ENCODE measurements at places on chromosomes 7 and 10.

GRCh38 chr10:66501356-66501755, 424.5 kb upstream of the LRRTM3 start:
- no peak for DNase-seq

GRCh38 chr7:149479568-149479967, 18.0 kb downstream of the ZNF746 start:
- no peak for DNase-seq

- no peak for DNase-seq
Measured at GRCh38 chr10:58577437-58577777, 64.7 kb downstream of the BICC1 start.

- no peak for DNase-seq
Measured at GRCh38 chr10:97866524-97867219, 17.0 kb downstream of the GOLGA7B start.

- no peak for DNase-seq
Measured at GRCh38 chr7:40506158-40506557, 371.4 kb downstream of the SUGCT start.

- DNase-seq, result no peak
Measured at GRCh38 chr7:75623390-75624133, 115.2 kb downstream of the HIP1 start.

DNA sequence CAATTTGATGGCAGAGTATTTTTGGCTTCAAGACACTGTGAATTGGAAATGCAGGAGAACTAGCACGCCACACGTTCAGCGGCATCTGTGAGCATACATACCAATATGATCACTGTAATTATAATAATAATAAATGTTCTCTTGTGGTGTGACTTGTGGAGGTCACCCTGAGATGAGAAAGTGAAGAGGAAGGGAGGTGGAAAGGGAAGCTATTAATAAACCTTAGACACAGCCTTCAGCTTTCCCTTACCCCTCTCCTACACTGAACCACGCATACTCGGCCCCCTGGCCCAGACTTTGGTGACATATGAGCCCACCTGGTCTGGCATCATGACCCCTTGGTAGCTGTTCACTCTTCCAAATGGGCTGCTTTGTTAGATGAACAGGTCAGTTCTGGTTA, 139.1 kb downstream of the SORCS3 start:
- DNase-seq, result no peak

DNA sequence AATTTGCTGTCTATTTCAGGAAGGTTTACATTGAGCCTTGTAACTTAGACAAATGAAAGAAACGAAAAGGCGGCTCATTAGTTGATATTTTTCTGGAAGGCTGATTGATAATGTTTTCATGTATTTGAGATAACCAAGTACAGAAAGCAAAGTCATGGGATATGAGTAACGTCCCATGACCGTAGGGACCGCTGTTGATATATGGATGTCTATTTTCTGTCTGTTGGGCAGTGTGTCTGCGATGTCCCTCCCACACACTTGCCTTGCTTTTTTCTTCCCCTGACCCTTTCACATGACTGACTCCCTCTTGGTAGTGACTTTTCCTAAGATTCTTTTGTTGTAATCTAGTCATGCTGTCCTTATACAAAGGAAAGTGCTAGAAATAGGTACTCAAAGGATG, 57.0 kb upstream of the GPR158 start:
- no peak for DNase-seq

DNA sequence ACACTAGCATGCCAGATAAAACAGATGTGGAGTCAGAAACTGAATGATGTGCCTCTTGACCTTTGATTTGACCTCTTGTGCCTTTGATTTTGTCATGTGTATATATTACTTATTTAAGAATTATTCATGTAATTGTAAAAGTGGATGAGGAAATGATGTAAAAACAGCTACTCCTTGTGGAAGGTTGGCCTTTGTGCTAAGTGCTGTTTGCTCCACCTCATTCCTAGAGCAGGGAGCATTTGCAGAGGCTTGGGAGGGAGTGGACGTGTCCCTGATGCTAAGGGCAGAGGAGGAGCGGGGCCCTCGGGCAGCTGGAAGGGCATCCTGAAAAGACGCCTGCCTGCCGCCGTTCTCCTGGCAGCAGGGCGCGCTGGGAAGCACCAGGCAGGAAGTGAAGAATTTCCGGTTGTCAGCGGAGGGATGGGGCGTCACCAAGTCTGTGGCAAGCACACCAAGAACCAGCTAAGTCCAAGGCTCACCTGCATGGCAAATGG, 197.6 kb upstream of the ZNF32 start:
- no peak for DNase-seq

DNA sequence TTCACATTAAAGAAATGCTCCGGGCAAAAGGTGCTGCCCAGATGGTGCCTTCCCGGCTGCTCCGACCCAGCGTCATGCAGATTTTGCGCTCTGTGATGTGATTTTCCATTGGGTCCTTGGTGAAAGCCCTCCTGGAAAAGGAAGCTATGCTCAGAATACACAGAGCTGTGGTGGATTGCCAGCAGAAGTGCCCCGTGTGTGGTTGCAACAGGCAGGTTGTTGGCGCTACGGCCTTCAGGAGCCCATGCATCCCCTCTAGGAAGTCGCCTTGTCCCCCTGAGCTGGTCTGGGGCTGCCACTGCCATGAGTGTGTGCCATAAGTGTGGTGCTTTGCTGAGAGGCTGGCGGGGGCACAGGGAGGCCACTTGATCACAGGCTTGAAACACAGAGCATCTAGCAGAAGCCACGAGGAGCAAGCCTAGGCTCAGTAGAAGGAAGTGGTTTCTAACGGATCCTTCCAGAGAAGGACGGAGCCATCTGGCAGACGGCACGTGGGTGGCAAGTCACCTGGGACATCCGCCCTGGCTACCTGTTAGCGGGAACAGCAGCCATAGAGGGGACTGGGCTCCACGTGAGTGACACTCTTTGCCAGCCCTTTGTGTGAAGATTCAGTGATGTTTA, 210.9 kb downstream of the CUX1 start:
- DNase-seq, result no peak

DNA sequence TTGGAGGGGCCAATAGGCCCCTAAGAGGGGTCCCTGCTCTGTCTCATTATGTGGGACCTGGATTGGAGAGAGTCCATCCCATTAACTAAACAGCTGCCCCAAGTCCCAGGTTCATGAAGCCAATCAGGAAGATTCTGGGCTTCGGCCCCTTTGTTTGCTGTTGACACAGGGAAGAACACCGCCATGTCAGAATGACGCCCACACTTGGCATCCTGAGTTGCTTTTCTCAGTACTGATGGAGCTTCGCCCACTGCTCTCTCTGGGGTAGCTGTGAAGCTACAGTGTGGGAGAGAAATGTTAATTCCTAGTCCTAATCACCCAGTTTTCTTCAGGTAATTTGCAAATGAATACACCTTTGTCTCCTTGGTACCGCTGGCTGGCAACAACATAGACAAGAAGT, 264.7 kb downstream of the GLRX3 start:
- no peak for DNase-seq

DNA sequence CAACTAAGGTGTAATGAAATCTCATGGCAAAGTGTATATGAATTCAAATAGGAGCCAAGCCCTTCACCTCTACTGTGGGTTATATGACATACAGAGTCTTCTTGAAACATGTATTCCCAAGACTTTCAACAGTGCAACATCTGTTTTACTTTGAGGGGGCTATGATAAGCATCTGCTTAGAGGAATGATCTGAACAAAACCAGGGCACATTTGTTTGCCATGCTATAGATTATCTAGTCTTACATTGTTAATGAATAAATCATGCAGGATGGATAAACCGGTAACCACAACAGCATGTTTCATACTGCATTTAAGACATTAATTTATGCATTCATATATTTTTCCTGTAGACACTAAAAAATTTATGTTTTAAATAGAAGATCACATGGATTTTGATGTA, 1021.9 kb downstream of the LRMDA start:
- no peak for DNase-seq

DNA sequence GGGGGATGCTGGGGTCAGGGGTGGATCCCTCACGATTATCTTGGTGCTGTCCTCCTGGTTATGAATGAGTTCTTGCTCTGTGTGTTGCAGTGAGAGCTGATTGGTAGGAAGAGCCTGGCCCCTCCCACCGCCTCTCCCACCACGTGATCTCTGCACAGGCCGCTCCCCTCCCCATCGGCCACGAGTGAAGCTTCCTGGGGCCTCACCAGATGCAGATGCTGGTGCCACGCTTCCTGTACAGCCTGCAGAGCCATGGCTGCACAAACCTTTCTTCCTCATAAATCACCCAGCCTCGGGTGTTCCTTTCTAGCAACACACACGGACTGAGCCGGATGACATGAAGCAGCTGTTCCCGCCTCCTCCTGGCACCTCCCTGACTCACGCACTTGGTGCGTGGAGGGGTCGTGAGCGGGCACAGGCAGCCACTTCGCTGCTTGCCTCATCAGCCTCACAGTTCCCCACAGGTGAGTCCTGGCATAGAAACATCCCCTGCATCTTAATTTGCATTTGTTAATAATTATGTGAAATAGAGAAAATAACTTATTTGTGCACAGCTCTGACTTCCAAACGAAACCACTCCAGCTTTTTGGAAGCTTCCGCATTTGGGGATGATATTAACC, 210.8 kb downstream of the ADARB2 start:
- DNase-seq, result no peak

DNA sequence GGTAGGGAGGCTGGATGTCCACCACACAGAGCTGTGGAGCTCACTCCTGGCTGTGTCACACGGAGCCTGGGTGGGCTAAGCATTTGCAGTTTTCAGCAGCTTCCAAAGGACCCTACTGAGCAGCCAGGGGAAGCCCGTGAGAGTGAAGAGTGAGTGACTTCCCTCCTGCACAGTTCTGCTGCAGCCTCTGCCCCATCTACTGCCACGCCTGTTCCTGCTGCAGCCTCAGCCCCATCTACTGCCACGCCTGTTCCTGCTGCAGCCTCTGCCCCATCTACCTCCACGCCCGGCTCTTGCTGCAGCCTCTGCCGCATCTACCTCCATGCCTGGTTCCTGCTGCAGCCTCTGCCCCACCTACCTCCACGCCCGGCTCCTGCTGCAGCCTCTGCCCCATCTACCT, 12.2 kb downstream of the ADAM8 start:
- DNase-seq, result peak; percentile 17

DNA sequence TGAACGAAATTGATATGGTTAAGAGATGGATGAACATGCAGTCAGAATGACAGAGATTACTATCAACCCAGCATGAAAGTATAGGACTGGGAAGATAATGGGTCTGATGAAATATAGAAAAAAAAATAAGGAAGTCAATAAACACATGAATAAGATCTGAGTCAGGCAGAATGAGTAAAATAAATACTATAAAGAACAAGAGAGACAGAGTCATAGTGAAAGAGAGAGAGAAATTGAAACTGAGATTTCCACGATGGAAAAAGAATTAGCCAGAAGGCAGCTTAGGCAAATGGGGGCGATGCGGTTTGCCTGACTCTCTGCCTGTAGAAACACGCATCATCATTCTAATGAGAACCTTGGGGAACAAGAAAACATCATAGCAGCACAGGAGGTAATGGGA, 26.6 kb downstream of the SEMA3D start:
- no peak for DNase-seq

DNA sequence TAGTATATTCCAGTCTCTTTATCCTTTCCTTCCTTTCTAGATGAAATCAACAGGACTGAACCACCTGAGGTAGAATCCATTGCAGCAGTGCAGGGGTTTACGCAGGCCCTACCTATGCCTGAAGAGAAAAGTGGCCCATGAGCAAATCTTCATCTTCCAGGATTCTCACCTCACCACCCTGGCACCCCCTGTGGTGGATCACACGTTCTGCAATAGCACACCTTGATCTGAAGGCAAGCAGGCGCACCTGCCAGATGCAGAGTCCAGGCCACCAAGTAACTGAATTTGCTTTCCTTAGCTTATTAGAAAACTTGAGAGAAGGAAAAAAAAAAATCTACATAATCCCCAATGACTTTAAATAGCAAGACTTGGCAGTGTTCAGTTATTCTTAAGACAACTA, 121.4 kb downstream of the PIP4K2A start:
- no peak for DNase-seq

DNA sequence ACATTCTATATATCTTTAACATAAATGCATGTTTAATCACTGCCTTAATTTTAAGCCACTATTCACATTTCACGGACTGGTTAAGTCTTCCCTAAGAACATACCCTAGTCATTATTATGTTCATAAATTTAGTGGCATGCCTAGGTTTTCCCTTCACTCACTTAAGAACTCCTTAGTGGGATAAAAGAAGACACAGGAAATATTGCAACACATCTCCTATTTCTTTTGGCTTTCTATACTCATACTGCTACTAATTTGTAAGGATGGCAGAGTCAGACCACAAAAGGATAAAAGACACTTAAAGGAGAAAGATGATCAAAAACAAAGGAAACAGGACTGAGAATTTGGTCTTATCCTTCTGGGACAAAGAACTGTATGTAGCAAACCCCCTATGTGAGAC, 951.4 kb downstream of the SORCS3 start:
- no peak for DNase-seq

DNA sequence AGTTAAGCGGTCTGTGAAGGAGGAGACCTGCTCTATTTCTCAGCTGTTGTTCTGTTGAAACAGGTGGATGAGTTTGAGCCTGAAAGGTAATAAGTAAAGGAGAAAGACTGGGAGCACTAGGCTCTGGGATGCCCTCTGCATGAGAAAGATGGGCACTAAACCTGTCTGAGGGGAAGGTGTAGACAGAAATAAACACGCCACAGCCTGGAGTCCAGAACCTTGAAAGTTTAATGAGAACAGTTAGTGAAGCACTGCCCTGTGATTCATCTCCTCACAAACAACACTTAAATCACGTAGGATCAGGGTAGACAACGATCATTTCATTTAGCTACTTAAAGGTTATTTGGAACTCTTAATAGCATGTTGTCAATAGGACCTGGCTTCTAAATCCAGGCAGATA, 193.1 kb downstream of the PHTF2 start:
- no peak for DNase-seq

DNA sequence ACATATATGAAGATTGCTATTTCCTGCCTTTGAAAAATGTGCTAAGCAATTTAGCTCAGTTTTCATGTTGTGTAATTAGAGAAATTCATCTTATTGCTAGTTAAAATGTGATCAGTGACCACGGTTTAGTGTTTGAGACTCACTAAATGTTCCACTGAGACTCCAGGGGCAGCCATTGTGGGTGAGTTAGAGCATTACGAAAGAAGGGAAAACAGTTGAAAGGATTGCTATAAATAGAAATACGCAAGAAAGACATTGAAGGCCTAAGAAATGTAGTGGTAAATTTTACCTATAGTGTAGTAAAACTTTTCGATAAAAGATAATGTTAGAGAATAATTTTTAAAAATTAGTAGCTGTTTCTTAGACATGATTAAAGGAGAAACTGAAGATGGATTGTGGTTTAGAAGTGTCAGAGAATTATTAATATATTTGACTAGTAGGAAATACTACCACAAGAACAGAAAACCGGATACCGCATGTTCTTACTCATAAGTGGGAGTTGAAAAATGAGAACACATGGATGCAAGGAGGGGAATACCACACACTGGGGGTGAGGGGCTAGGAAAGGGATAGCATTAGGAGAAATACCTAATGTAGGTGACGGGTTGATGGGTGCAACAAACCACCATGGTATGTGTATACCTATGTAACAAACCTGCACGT, 394.5 kb downstream of the SEMA3D start:
- no peak for DNase-seq

- DNase-seq, result no peak
Measured at GRCh38 chr7:32586291-32587221, 91.3 kb downstream of the AVL9 start.
